Activated CD4-positive, alpha-beta memory T cell treated with anti-CD3 and anti-CD28 coated beads, Interleukin-2, amount 10 ng/mL, durations not matched to agents 7 days and 5 days (primary cell): ENCODE measurements at places on chromosomes 5 and 9.

DNA sequence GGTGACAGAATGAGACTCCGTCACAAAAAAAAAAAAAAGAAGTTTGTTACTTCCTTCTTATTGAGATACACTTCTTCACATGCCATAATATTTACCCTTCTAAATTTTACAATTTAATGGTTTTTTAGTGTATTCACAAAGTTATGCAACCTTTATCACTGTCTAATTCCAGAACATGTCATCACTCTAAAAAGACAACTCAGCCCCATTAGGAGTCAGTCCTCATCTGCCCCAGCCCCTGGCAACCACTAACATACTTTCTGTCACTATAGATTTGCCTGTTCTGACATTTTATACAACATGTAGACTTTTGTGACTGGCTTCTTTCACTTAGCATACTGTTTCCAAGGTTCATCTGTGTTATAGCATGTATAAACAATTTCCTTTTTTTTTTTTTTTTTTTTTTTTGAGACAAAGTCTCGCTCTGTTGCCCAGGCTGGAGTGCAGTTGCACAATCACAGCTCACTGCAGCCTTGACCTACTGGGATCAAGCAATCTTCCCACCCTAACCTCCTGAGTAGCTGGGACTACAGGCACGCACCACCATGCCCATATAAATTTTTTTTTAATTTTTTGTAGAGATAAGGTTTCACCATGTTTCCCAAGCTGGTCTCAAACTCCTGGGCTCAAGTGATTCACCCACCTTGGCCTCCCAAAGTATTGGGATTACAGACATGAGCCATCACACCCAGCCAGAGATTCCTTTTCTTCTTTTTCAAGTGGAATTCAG is 18.0 kb downstream of the AQP3 start:
- no peak for DNase-seq

DNA sequence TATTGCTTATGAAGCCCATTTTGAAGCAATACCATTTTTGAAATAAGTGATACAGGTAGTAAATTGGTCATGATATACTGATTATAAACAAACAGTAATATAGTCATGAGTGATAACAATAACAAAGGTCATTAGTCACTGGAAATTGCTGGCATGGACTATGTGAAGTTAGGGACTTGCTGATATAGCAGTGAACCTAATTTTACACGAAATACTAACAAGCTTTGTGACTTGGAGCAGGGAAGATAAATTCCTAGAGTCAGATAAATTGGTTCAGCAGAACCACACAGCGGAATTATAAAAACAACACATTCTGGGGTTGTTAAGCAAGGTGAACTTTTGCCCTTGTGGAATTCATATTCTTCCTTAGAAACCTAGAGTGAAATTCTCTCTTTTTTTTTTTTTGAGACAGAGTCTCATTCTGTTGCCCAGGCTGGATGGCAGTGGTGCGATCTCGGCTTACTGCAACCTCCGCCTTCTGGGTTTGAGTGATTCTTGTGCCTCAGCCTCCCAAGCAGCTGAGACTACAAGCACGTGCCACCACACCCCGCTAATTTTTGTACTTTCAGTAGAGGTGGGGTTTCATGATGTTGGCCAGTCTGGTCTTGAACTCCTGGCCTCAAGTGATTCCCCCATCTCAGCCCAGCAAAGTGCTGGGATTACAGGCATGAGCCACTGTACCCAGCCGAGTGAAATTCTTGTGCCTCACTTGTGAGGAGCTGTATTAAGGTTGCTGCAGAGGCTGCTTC is 6.0 kb downstream of the UGCG start:
- DNase-seq = no peak

DNA sequence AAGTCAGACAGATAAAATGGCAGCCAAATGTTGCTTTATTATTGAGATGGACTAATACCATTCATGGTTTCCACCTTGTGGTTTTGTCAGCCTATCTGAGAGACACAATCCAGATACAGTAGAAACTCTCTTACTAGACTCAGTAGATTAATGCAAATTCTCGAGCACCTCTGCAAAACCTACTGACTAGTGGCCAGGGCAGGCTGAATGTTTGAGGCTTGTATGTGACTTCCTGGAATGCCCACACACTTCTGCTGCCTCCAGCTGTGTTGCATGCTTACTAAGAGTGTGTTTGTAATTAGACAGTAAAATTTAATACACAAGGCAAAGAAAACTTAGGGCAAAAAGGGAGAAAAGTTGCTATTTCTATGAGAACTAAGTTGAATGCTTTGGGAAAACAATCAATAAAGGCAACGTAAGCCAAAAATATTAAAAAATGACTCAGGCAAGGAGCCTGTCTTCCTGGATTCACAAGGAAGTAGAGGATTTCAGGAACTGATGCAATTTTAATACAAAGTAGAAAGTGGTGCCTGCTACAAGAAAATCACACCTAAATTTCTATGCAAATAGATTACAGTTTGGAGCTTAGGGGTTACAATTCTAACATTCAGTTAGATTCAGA is 30.2 kb upstream of the CCNG1 start:
- no peak for DNase-seq

GRCh38 chr5:73417303-73418034 is 31.1 kb downstream of the FOXD1 start:
- no peak for DNase-seq

DNA sequence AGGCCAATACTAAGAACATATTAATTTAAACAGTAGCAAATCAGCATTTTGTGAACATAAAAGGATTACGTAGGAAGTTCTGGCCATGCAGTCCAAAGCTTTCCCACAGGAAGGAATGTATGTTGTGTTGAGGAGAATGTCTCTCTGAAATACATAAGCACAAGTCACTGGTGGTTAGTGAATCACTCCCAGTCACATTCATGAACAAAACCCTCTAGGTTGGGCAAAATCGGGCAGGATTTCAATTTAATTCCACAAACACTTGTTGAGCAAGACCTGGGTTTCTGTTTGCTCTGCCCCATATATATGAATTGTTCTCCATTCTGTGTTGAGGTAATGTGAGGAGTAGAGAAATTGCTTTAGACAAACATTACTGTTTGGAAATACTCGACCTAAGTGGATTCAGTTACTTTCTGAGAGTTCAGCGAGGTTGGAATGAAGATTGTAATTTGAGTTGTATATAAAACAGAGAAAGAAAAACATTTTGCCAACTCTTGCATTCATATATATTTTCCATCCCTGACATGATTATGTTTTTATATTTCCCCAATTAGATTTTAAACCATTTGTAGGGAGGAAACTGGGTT is 127.6 kb upstream of the RPS23 start:
- no peak for DNase-seq

DNA sequence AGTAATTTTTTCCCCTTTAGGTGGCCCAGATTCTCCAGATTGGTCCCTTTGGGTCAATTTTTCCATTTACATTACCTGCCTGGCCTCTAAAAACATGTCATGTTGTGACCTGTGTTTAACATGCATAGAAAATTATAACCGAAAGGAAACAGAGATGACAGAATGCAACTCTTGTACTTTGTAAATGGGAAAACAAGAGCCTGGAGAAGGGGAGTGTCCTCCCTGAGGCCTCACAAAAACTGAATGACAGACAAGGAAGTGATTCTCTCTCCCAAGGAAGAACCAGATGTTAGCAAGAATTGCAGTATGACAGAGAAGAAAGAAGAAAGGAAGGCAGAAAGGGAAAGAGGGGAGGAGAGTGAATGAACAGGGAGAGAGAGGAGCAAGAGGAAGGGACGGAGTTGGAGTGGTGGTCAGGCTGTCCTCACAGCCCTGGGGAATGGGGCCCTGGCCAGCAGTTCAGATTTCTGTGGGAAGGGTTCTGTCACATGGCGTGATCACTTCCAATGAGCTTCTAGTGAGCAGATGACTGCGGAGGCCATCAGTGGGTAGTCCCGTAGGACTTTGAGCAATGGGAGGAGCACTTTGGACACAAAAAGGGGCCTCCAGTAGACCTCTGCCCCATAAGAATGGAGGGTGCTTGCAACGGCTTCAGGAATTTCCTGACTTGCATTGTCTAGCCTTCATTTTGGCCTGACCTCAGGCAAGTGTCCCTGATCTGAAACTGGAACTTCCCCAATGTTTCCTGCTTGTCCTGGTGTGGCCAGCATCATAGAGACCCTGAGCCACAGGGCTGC is 31.6 kb downstream of the ABLIM3 start:
- DNase-seq = no peak

DNA sequence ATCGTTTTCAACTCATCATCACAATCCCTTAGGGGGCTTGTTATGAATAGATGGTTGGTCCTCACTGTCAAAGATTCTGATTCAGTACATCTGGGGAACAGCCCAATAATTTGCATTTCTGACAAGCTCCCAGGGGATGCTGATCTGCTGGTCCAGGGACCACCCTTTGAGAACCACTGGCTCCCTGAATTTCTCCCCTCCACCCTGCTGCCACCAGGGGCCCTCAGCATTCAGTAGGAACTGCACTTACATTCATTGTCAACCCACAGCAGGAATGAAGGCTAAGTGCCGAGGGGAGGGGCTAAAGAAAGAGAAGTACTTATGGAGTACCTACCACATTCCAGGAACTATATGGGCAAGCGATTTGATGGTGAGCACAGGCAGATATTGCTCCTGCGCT is 85.9 kb downstream of the BOD1 start:
- DNase-seq = no peak

- DNase-seq = no peak
Observed at GRCh38 chr5:27026801-27027200, 11.6 kb downstream of the CDH9 start.

GRCh38 chr5:108459769-108460168 is 77.9 kb upstream of the FBXL17 start:
- no peak for DNase-seq

DNA sequence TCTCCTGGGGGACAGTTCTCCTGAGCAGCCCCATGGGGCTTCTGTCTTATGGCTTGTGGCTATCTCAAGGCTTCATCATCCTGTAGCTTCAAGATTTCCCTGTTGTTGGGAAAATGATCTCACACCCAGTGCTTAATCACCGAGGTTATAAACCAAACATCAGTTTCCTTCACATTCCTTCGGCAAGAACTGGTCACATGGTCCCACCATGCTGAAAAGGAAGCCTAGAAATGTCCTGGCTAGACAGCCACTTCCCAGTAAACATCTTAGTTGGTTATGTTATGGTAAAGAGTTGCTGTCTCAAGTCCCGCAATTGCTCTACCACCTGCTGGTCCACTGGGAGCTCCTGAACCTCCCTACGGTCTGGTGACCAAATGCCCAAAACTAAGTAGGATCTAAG is 66.0 kb downstream of the RAB3C start:
- no peak for DNase-seq

GRCh38 chr9:112443200-112443599 is 43.4 kb upstream of the KIAA1958 start:
- DNase-seq = peak; percentile 21

DNA sequence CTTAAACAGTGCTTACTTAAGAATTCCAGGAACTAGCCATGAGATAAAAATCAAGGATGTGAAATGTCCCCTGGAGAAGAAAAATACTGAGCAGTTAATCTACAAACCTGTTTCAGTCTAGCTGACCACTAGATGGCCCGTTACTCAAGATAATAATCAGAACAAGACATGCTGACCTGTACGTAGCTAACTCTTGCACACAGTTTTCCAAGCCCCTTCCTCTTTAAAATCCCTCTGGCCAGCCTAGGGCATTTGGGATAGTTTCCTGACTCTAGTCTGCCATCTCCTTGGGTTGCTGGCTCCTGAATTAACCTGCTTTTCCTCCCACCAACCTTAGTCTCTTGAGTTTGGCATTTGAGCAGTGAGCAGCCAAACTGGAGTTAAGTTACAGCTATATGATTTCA is 59.2 kb upstream of the TRAF1 start:
- no peak for DNase-seq

- peak; percentile 50 for DNase-seq
Observed at GRCh38 chr5:151156507-151157420, 815 bp downstream of the ANXA6 start.

DNA sequence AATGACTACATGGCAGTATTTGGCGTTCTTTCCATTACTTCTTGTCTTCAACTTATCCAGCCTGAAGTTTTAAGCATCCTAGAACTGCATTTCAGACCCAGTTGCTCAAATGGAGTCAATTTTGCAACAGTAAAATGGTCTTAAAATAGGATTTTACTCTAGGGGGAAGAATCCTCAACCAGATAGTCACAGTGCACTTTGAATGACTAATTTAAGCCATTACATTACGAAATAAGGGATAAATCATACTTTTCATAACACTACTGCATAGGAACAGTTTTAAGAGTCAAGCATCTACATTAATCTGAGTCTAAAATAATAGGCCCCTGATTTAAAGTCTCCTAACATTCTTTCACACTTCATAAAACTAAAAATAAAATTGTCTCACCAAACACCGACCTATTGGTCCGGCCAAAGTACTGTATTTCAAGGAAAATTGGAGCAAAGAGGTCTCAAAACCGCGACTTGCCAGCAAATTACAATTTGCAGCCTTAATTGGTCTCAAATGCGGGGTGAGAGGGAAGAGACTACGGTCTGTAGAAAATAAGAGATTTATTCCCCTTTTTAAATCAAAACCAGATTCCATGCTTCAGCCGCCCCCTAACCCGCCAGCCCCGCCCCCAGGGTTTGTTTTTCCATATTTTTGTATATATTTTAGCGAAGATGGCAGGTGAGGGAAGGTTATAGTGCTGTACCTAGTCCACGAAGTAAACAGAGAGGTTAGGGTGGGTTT is 1.2 kb upstream of the SMARCA2 start:
- no peak for DNase-seq

DNA sequence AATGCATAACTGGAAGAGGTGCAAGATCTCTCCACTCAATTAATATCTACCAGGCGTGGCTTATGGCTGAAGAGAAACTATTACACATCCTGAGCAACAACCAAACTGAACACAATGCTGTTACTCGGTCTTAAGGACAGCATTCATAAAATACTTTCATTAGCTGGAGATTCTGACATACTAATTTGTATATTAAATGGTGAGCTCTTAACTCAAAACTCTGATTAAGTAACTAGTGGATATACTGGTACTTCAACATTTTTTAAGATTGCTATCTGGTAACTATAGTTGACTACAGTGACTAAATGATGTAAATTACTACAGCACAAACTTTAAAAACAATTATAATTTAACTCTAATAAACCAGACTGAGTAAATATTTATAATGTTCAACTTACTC is 15.8 kb downstream of the ZDHHC21 start:
- DNase-seq = no peak

- no peak for DNase-seq
Observed at GRCh38 chr5:50623666-50624065, 42.8 kb upstream of the PARP8 start.

- no peak for DNase-seq
Observed at GRCh38 chr9:132200706-132201105, 38.8 kb downstream of the NTNG2 start.

DNA sequence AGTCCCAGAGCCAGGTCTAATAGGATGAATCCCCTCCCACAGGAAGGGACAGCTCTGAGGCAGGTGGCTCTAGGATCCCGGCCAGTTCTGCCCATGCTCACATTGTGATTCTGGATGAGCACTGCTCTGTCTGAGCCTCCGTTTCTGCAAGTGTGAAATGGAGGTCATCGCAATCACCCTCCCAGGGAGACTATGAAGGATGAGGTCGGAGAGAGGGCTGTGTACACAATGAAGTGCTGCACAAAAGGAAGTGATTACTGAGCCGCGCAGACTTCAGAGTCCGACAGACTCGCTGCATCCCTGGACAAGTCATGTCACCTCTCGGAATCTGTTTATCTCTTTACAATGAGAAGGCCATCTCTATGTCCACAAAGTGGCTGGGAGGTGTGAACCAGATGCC is 21.7 kb downstream of the LHX6 start:
- DNase-seq = no peak

- DNase-seq = no peak
Observed at GRCh38 chr9:81791076-81791475, 101.7 kb upstream of the TLE1 start.
